ENCODE measurements at places on chromosomes 16 and 17.
A peak's percentile ranks its signal among the peaks of the same experiment; 100 is the strongest.

- DNase-seq: no peak
These were observed 1.2 kb upstream of the SECTM1 start for GRCh38 chr17:82334622-82335394.

DNA sequence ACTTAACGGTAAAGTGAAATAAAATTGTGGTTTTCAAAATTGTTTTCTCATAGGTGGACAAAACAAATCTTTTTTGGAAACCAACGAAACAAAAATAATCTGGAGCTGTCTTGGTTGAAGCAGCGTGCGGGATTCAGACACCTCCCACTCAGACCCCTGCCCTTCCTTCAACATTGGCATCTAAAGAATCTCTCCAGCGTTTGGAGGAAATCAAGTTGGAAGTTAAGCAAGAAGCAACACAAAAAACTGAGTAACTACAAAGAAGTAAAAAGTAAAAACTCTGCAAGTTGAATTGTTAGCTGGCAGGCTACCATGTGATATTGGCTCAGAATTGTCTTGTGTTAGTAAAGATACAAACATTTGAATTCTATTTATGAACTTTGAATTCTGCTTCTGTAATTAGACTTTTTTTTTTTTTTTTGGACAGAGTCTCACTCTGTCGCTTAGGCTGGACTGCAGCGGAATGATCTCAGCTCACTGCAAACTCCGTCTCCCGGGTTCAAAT, 361.0 kb upstream of the PMFBP1 start:
- no peak for DNase-seq

GRCh38 chr17:21177401-21177800, 36.6 kb downstream of the TMEM11 start:
- no peak for DNase-seq

- DNase-seq: peak; percentile 39
These were observed 15.6 kb downstream of the SNX29 start for GRCh38 chr16:11992008-11992584.

GRCh38 chr17:34361478-34362061, 1.5 kb downstream of the CCL1 start:
- DNase-seq: peak; percentile 98

DNA sequence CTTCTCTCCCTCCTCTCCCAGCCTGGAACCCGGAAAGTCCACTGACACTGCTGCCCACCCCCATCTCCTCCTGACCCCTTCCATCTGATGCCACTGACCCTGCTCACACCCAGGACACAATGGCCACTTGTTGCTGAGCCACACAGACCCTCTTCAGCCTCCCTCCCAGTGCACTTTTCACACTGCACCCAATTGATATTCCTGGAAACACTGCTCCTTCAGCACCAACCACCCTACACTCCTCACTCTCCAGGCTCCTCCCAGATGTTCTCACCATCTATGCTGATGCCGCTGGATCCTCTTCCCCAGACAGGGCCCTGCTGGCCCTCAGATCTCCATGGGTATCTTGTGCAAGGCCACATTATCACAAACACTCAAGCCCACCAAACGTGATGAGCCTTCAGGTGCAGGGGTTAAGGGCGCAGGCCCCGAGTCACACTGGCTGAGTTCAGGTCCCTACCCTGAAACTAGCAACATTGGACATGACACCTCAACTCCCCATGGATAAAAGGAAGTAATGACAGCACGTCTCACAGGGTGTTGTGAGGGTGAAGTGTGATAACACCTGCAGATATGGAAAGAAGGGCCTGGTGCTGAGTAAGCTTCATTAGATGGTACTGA, 238.1 kb downstream of the ZNF423 start:
- no peak for DNase-seq

DNA sequence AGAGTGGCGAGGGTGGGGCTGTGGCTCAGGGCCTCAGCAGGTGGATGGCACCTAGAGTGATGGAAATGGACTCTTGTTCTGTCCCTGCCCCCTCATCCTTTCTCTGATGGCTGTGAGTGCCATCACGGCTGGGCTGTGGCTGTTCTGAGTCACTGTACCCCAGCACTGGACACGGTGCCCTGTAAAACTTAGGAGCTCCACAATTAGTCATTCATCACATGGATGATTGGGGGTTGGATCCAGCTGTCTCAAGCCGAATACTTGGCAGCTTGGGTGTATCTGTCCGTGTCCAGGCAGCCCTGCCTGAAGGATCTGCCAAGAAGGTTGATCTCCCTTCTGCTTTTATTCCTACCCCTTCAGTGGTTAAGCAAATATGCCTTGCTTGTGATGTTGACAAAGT, 295.5 kb upstream of the EEF2KMT start:
- no peak for DNase-seq

GRCh38 chr17:78722246-78722761, 59.8 kb downstream of the CYTH1 start:
- DNase-seq: peak; percentile 20

DNA sequence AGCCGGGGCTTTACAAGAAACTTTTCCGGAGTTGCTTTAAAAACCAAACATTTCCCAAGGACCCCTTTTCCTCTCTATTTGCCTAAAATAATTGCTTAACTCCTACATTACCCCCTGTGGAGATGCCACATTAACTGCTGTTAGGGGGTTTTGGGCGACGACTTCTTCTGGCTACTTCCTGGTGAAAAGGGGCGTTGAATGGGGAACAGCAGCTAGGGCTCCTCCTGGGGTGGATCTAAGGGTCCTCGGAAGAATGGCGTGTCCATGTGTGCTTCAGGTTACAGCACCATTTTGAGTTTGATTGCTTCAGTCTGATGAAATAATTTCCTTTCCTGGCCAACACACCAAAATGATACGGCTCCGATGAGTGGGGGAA, 22.0 kb downstream of the ABCC1 start:
- DNase-seq: no peak

- DNase-seq: no peak
These were observed 2.0 kb upstream of the TMEM11 start for GRCh38 chr17:21215935-21216334.

- DNase-seq: peak; percentile 64
These were observed 40.7 kb downstream of the DNAJA2 start for GRCh38 chr16:46932802-46933201.

DNA sequence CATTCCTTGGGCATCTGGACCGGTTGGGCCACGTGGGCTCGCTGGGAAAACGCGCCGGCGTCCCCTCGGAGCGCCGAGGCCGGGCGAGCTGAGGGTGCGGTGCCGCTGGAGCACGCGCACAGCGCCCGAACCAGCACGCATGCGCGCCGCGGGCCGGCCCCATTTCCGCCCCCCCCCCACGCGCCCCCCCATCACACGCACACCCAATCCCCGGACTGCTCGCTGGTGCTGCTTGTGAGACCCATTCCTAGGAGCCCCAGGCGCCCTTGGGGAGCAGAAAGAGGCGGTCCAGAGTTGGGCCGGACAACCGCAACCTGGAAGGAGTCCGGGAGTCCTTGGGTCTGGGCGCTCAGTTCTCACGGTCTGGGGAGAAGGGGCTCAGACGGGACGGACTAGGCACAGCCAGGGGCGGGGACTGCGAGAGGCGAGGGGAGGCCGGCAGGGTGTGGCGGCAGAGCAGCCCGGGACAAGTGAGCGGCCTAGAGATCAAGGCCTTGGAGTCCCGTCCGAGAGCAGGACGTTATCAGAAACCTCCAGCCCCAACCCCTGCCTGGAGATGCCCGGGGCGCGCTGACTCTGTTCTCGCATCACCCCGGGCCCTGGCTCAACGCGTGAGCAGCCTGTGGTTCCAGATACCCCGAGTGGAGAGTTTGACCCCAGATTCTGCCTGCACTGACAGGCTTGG, 6.0 kb upstream of the CBX8 start:
- DNase-seq: peak; percentile 53

DNA sequence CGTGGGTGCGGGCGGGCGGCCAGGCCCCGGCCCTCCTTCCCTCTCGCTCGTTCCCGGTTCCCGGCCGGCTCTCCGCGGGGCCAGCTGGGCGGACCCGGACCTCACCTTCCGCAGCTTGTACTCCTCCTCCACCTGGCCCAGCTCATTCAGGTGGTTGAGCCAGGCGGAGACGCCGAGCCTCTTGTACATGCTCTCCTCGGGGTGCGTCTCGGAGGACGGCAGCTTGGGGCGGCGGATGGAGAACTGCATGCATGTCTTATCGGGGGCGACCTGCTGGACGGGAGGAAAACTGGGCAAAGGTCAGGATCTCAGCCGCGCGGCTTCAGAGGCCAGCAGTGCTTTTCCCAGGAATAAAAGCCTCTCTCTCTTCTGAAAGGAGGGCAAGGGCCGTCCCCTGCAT, 85.4 kb downstream of the TBC1D16 start:
- no peak for DNase-seq

DNA sequence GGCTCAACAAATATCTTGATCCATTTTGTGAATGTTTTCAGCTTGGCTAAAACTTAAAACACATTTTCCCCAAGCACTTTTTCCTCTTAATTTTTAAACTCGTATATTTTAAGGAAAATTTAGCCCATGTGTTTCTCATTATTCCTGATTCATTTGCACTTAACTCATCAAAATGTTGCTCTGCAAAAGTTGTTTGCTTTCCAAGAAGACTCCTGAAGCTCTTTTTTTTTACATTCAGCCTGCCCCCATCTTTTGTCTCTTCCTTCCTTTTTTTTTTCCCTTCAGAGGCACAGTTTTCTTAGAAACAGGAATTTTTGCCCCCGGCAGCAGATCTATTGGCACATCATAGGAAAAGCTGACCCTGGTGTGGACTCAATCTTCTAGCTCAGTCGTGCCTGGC, 155.0 kb upstream of the SALL1 start:
- DNase-seq: no peak
